CD8-positive, alpha-beta T cell (primary cell): ENCODE measurements at places on chromosomes 2 and 18.

DNA sequence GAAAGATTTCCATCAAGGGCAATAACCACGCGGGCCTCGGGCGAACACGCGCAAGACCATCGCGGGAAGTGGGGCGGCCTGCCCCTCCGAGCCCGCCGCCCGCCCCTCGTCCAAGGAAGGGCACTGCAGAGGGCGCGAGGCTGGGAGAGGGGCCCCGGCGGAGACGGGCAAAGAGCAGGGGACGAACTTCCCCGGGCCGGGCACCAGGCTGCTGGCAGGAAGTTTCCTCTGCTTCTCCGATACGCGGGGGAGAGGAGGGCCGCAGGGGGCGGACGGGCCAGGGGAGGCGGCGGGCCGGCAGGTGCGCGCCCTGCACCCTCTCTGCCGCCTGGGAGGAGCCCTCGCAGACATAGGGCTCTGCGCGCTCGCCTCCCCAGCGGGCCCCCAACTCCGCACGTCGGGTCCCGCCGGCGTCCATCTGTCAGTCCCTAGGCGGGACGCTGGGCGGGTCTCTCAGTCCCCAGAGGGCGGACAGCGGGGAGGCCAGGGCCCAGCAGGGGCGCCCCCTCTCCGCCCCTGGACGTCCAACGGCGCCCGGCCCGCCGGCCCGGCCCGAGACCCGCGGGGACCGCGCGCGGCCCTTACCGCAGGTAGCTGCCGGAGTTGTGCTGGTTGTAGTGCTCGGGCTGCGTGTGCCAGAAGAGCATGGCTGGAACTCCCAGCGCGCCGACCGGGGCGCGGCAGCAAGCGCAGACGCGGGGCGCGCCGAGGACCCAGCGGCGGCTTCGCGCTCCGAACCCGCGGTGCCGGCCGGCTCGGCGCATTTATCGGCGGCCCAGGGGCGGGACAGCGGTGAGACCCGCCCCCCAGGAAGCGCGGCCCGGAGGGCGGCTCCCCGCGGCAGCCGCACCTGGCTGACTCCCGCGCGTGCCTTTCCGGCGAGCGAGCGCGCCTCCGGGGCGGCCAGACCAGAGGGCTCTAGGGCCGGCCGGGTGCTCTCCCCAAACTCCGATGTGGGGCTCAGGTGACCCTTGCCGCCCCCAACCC, at the start of gene TFCP2L1:
Gene TFCP2L1 (minus strand): TSS at position 740 of the 987 bp plus-strand sequence. CDS start 93 bp downstream, at position 647.
- DNase-seq = no peak

DNA sequence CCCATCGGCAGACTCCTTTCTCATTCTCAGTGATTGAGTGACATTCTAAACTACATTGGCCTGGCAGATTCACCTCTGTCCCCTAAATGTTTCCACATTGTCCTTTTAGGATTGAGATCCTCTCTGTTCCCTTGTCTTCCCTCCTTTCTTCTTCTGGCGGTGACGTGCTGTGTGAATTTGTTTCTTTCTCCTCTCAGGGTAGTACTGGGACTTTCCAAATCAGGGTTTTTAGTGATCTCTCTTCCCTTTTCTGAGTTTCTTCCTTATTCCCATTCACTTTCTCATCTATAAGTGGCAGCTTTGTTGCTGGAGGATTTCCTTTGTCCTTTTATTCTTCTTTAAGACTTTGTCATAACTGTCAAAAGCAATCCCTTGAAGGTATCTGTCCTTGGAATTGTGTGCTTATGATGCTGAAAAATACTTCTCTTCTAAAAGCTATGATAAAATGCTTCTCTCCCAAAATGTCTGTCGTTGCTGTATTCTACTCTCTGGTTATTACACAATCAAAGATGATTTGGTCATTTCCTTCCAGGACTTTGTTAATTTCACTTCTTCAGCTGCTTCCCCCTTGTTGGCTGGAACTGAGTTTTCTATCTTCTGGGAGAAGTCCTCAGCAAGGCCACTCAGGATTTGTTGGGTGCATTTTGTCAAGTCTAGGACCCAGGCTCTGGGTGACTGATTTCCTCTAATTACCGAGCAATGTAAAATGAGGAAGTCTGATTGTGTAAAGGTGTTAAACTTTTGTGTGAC, 4.9 kb upstream of the IL1B start:
- no peak for DNase-seq

DNA sequence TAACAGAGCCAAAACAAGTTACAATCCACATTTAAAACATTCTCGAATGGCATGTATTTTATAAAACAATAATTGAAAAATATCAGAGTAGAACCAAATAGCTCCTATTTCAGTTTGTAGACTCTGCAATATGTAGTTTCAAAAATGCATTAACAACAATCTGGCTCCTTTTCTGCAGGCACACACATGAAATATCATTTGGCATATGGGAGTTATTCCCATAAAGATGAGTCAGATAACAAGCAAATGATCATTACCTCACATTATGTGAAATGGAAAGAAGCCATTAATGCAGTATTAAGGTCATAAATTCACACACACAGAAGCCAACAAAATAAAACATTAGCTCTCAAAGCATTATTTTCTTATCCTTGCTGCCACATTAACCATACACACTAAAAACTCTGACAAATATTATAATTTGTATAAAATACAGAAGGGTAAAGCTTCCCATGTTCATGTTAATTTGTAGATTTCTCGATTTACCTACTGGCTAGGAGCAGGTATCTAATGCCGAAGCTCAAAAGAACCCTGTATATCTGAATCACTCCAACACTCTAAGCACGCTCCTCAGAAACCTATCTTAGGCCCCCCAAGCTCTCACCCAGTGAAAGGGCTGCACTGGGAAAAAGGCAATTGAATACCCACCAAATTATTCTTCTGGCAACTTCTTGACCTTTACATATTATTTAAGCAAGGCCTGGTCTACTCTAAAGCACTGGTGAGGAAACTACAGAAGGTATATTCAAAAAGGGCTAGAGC, 13.8 kb downstream of the NBAS start:
- no peak for DNase-seq

DNA sequence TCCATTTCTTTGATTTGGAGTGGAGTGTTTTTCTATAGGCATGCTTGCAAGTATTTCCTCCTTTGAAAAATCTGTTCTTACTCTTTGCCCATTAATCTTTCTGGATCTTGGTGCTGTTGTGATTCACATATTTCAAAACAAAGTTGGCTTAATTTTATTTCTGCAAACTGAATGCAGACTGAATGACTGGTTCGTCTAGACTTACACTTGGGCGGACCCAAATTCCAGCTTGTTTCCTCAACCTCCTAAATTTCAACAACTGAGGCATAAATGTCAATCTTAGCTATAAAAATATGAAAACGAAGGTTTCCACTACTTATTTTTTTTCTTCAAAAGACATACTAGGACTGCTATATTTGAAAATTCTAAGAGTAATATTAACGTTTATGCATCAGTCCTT, 59.0 kb downstream of the ANKRD44 start:
- no peak for DNase-seq

DNA sequence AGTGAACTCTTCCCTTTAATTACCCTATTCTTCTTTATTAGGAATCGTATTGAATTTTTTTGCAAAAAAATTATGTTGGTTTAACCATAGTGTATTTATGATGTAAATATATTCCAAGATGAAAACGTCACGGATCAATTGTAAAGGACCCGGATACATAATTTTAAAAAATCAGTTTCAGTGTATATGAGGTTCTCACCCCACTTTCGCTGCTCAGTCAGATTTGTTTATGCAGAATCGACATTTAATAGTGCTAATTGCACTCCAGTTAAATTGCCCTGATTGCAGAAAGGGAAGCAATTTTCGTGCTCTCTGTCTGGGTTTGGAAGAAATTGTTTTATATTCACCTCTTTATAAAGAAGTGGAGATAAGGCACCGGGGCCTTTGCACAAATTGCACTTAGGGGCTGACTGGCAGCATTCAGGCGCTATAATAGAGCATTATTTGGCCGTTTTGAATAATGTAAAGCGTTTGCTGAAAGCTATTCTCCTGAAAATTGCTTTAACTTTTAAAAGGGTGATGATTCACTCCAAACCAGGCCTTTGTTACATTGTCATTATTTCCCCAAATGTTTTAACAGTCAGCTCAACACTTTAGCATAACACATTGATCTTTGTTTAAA, 3.0 kb upstream of the SP9 start:
- no peak for DNase-seq

DNA sequence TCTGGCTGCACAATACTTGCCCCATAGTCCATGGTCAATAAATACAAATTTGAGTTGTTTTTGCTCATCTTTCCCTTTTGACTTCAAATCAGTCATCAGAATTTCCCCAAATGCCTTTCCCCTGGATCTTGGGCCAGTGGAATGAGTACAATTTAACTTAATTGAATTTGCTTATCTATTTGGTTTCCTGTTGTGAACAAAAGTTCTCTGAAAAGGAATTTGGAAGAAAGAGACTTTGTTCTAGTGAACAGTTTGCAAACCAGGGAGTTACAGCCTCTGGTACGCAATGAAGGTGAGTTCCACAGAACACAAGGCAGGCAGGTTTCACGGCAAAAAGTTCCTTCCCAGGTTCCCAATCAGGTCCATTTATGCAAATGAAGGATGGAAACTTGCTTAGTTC, 1.2 kb upstream of the UGT1A1 start:
- no peak for DNase-seq

- DNase-seq = no peak
These were observed 15.0 kb upstream of the HTR2B start for GRCh38 chr2:231139796-231140195.

GRCh38 chr18:5304232-5304631, 8.7 kb upstream of the ZBTB14 start:
- no peak for DNase-seq

- no peak for DNase-seq
These were observed 62.6 kb upstream of the CTLA4 start for GRCh38 chr2:203804764-203805485.

GRCh38 chr2:222305516-222306392, 7.0 kb upstream of the PAX3 start:
- DNase-seq = no peak
